Activated T-cell treated with anti-CD3 and anti-CD28 coated beads for 1 hour (primary cell): ENCODE measurements at places on chromosomes 7 and 10.

GRCh38 chr7:154375956-154376355 lies 323.8 kb downstream of the DPP6 start:
- no peak for DNase-seq

- no peak for DNase-seq
Observed at GRCh38 chr7:105877736-105878135, 1.3 kb upstream of the ATXN7L1 start.

- DNase-seq: no peak
Observed at GRCh38 chr10:88992921-88993524, 2.4 kb downstream of the FAS start.

DNA sequence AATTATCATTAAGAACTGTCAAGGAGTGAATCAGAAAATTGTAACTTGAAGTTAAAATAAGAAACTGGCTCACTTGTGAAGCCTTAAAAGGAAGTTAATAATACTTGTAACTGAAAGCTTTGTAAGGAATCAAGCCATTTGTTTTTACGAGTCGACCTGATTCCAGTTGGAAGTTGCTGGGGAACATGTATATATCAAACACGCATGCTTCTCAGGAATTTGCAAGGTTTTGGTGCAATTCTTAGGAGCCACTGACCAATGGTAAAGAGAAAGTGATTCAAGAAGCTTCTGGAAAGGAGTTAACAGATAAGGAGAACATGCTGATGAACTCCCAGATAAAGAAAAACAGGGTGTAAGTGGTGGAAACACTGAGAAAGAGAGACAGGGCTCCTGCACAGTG lies 56.4 kb downstream of the ETV1 start:
- no peak for DNase-seq

DNA sequence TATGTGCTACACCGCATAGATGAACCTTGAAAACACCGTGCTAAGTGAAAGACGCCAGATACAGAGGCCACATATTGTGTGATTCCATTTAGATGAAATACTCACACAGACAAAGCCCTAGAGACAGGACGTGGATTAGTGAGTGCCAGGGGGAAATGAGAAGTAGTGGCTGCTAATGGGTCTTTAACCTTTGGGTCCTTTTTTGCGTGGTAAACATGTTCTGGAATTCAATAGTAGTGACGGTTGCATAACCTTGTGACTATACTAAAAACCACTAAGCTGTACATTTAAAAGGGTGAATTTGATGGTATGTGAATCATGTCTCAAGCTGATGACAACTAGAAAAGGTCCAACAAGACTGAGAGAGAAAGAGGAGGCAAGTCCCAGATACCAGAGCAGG lies 15.6 kb downstream of the SMKR1 start:
- DNase-seq: no peak

DNA sequence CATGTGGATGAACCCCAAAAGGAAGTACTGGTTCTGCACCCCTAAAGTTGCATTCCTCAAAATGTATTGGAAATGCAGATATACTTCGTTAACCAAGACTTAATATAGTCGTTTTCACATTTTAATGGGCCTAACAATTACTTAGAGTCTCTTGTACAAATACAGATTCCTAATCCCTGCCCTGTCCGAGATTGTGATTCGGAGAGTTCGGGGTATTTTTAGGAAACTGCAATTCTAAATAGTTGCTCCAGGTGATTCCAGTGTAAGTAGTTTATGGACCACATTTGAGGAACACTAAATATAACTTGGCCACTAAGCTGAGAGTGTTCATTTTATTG lies 830 bp downstream of the TRUB1 start:
- no peak for DNase-seq

- no peak for DNase-seq
Observed at GRCh38 chr10:115065801-115066200, 27.4 kb upstream of the ATRNL1 start.

DNA sequence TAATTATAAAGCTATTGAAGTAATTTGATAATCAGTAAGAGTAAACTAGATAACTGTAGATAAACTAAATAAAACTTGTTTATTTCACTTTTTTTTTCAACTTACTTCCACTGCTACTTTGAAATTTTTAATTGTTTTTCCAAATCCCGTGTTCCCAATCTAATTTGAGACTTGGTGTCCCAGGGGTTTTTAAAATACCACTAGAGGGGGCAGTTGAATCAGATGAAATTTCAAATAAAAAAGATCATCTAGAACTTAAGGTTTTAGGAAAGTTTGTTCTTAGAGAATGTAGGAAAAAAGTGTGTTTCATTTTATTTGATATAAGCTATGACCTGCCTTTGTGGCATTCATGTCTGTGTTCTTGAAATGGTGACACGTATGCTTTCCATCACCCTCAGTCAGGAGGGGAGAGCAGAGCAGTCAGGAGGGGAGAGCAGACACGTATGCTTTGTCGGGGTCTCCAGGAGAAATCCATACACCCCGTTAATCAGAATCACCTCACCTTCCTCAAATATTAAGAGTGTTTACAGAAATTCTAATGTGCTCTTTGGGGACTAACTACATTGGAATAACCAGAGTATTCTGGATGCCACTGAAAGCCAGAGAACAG lies 49.9 kb downstream of the C10orf67 start:
- DNase-seq: no peak

GRCh38 chr7:70093205-70093904 lies 495.1 kb downstream of the AUTS2 start:
- DNase-seq: no peak

DNA sequence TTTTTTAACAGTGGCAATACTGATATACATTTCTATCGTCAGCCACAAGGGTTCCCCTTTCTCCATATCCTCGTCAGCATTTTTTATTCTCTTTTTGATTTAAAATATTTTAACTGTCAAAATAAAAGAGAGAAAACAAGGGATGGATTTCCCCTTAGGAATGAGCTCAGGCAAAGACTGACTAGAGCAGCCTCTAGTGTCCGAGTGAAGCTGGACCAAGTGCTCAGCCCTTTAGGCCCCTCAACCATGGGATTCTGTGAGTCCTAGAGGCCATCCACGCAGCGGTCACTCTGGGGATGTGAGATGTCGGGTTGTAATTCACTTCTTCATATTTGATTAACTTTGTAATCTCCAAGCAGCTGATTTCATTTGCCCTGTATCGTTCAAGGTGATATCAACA lies 137.4 kb upstream of the RNF32 start:
- no peak for DNase-seq

GRCh38 chr7:342681-343216 lies 52.8 kb downstream of the FOXL3 start:
- no peak for DNase-seq
